ENCODE measurements at places on chromosomes 1 and 21.

- no peak for DNase-seq
Measured at GRCh38 chr1:95371666-95372282, 137.8 kb downstream of the RWDD3 start.

DNA sequence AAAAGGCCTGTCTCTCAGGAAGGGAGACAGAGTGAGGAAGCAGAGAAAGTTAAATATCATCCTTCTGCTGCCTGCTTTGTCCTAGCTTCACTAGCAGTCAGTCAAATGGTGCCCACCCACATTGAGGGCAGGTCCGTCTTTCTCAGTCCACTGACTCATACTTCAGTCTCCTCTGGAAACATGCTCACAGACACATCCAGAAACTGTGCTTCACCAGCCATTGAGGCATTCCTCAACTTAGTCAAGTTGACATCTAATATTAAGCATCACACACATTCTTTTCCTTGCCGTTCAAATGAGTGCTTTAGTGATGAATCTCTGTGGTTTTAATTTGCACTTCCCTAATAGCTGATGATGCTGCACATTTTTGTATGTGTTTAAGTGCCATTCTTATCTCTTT lies 777.8 kb upstream of the PRMT6 start:
- no peak for DNase-seq

- no peak for DNase-seq
Measured at GRCh38 chr21:45550522-45551210, 8.4 kb upstream of the SLC19A1 start.

DNA sequence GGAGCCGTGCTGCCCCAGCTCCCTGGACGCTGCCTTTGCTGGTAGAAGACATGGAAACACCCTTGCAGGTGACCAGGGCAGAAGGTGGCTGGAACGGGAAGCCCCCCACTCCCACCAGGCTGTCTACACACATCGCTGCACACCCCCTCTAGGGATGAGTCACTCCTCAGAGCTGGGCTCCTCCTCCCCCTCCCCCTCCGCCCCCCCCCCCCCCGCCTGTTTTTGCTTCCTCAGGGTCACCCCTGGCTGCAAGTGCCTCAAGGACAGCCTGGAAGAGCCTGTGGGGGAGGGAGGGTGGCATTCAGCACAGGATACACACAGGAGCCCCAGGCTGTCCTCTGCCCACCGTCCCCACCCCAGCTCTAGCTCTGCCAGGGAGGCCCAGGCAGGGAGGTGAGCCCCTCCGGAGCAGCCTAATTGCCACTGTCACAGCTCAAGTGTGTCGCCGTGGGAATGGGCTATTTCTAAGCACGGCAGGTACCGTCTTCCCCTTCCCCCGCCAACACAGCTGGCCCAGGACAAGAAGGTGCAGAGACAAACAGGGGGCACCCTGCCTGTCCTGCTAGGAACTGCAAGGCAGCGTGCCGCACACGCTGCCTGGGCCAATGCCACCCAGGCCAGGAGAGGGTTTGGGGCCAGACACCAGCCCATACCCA lies 2.5 kb downstream of the FNDC10 start:
- no peak for DNase-seq

- DNase-seq = peak; percentile 46
Measured at GRCh38 chr1:110087812-110088738, 17.6 kb upstream of the ALX3 start.

GRCh38 chr1:228799924-228800323 lies 64.6 kb downstream of the RHOU start:
- no peak for DNase-seq

DNA sequence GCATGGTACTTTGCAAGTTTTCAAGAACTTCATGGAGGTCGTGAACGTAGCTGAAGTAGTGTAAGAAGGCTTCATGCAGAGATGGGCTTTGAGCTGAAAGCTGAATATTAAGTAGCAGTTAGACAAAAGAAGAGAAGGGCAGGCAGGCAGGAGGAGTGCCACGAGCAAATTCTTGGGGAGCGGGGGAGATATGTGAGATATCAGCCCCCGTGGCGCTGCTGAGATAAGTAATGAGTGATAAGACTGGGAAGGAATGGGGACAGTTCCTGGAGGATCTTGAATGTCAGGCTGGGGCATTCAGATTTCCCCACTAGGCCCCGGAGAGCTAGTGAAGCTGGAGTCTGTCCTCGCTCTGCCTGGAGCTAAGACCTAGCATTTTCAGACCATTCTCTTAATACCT lies 27.9 kb upstream of the KIRREL1 start:
- no peak for DNase-seq

DNA sequence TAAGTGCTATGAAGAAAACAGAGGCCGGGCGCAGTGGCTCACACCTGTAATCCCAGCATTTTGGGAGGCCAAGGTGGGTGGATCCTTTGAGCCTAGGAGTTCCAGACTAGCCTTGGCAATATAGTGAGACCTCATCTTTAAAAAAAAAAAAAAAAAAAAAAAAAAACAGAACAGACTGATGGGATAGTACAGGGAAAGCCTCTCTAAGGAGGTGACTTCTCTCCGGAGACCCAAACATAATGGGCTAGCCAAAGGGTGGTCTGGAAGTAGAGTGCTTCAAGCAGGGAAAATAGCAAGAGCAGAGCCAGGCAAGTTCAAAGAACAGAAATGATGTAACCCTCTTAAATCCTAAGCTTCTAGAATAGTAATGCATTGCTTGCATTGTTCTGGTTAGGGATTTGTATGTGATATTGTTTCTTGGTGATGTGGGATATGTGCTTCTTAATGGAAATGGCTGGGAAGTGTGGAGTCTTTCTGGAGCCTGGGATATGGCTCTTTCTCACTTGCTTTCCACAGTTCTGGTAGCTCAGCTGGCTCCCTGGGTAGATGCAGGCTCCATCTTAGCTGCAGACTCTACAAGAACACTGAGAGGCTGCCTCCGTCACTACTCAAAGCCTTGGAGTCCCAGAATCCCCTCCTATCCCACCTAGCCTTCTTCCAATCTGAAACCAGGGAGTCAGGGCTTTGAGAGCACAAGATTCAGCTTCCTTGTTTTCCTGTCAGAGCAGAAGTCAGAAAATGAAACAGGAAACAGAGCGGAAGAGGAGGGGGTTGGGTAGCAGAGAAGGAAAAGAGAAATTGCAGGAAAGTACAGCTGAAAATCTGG lies 1.9 kb upstream of the PIGV start:
- no peak for DNase-seq

- no peak for DNase-seq
Measured at GRCh38 chr1:30749691-30750583, 7.6 kb downstream of the LAPTM5 start.

DNA sequence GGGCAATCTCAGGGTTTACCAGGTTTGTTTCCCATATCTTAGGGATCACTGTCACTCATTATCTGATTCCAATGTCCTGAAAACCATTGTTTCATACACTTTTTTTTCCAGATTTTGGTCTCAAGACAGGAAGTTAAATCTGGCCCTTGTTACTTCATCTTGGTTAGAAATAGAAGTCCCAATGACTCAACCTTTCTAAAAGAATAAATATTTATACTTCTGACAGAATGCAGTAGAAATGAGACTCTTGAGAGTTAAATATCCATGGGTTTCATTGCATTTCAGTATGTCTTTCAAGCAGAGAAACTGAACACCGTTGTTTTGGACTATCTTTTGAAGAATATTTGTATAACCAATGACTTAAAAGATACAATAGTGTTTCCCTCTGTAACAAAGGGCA lies 19.8 kb upstream of the VCAM1 start:
- DNase-seq = no peak
